ENCODE measurements at places on chromosomes 11 and 22.
A peak's percentile ranks its signal among the peaks of the same experiment; 100 is the strongest.

DNA sequence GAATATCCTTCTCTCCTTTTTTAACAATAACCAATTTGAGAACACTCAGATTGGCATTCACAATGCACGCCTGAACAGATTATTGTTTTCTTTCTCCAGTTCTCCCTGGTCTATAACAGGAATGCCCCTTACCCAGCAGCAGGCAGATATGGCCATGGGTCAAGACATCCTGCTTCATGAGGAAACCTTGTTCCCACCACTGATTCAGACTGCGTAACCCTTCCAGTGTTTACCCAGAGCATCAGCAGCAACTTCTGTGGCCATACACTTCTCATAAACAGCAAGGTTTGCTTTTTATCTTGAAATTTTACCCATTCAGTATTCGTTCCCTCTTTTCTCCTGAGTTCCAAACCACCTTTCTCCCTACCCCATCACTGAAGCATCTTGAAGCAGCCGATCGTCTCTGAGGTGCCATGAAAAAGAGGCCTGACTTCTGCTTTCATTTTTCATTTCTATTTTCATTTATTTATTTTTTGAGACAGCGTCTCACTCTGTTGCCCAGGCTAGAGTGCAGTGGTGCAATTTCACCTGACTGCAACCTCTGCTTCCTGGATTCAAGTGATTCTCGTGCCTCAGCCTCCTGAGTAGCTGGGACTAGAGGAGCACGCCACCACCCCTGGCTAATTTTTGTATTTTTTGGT is 9.6 kb downstream of the PTS start:
- no peak for DNase-seq

DNA sequence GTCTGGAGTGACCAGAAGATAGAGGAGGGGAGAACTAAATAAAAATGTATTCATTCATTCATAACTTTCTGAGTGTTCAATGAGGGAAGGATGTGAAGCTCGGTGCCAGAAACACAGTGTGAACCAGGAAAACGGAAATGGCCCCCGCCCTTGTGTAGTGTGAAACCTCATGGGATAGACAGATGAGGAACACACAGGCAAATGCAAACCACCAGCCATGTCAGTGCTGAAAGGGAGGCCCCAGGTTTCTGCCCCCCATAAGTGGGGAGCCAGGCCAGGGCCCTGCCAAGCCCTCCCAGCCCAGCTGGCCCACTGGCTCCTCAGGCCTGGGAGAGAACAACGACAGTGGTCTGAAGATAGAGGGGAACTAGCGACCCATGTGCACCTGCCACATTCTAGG is 30.5 kb downstream of the LARGE1 start:
- DNase-seq = no peak

GRCh38 chr11:87966694-87967093 is 208.5 kb downstream of the RAB38 start:
- no peak for DNase-seq

DNA sequence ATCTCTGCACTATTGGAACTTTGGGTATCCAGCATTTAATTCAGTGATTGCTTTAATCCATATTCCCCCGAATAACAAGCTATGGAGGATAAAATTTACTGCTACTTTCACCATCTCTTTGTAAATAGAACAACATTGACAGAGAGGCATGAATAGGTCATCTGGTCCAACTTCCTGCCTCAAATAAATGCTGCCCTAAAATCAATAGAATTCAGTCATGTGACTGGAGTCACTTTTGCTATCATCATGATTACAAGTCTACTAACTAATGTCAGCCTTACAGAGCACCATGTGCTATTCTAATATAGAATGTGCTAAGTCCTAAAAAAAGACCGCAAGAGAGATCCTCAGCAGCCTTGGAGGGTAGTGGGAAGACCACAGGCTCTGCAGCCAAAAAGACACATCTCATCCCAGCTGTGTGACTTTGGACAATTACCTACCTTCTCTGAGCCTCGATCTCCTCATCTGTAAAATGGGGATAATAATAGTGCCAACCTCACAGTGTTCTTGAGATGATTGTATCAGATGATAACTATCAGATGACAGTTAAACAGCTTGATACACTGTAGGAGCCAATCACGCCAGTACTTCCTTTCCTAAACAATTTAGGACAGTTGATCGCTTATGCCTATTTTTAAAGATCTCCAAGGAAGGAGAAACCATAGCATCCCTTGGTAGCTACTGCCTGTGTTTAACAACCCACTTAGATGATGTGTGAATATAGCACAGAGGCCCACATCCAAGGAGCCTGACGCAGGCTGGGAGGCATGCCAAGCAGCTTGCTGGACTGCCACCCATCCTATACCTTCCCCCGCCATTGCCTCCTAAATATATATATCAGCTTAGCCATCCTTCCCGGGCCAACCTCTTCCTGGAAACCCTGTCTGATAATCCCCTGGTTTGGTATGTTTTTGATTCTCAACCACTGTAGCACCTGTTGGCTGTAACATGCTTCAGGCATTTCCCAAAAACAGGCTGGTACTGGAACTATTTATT is 77.3 kb upstream of the PHF21A start:
- DNase-seq = no peak

DNA sequence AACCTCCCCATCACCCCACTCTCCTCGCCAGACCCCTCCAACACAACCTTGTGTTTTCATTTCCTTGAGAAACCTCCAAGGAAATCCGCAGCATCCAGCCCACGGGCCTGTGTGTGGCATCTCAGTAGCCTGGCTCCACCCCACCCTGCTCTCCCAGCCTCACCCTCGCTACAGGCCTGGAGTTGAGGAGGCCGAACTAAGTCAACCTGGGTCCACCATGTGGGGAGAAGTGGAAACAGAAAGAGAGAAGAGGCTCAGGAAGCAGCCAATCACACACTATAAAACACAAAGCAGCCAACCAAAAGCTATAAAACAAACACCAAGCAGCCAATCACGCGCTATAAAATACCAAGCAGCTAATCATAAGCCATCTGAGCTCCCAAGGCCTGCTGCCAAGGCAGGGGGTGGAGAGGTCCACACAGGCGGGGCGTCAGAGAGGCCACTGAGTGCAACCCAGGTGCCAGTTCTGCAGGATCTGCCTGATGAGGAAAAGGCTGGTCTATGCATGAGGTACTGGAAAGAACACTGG is 72.0 kb downstream of the MICAL3 start:
- no peak for DNase-seq

DNA sequence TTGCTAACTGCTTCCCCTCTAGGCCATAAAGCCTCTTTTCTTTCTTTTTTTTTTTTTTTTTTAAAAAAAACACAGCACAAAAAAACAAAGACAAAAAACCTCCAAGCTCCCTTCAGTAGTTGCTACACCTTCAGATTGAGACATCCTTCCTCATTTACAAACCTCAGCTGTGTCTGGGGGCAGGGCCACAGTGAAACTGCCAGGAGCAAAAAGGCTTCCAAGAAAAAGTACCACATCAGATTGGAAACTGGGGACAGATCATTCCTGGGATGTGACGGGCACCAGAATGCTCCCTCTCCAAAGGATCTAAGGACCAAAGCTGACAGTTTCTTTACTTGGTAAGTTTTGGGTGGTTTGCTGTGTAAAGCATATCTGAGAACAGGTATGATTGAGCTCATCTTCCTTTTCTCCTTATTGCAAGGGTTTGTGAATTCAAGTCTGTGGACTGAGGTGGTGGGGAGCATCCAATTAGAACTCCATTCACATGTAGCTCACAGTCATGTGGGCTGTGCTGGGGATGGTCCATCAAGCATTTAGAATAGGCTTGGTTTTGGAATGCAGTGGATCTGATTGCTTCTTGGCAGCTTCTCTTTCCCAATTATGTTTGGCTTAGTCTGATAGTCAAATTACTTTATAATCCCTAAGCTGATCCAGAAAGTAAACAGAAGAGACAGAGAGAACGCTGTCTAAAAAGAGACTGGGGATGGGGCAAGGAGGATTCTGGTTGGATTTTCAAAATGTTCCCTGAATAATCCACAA is 705 bp downstream of the BBOX1 start:
- no peak for DNase-seq

DNA sequence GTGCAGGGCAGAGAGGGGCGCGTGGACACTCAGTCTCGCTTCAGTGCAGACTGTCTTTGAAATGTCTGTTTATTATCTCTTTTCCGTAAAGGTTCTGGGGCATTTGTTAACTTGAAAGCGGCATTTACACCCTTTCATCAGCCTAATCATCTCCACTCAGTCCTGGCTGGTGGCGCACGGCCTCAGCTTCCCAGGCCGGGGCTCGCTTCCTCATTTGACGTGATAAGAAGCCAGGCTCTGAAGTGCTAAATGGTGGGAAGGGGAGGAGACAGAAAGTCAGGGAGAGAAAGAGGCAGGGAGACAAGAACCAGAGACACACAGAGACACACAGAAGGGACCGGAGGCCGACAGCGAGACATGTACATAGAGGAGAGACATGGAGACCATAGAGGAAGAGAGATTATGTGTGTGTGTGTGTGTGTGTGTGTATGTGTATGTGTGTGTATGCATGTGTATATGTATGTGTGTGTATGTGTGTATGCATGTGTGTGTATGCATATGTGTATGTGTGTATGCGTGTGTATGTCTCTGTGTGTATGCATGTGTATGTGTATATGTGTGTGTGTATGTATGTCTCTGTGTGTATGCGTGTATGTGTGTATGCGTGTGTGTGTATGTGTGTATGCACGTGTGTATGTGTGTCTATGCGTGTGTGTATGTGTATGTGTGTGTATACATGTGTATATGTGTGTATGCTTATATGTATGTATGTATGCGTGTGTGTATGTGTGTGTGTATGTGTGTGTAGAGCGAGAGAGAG is 101.5 kb downstream of the ST3GAL4 start:
- no peak for DNase-seq

DNA sequence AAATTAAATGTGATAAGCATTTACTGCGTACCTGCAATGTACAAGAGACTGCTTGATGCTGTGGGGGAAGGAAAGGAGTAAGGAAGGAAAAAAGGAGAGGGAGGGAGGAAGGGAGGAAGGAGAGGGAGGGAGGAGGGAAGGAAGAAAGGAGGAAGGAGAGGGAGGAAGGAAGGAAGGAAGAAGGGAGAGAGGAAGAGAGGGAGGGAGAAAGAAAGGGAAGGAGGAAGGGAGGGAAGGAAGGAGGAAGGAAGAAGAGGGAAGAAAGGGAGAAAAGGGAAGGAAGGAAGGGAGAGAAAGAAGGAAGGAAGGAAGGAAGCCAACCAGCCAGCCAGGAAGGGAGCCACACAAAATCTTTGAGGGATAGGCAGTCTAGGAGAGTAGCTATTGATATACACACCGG is 44.0 kb upstream of the MYO18B start:
- no peak for DNase-seq

- DNase-seq = no peak
Observed at GRCh38 chr11:30893318-30893717, 307.2 kb upstream of the MPPED2 start.

- peak; percentile 74 for DNase-seq
Observed at GRCh38 chr22:26589367-26589844, 526 bp downstream of the TPST2 start.

GRCh38 chr11:134270250-134270714 is 5.9 kb upstream of the GLB1L3 start:
- no peak for DNase-seq

GRCh38 chr11:12800032-12800671 is 125.9 kb downstream of the TEAD1 start:
- DNase-seq = no peak

DNA sequence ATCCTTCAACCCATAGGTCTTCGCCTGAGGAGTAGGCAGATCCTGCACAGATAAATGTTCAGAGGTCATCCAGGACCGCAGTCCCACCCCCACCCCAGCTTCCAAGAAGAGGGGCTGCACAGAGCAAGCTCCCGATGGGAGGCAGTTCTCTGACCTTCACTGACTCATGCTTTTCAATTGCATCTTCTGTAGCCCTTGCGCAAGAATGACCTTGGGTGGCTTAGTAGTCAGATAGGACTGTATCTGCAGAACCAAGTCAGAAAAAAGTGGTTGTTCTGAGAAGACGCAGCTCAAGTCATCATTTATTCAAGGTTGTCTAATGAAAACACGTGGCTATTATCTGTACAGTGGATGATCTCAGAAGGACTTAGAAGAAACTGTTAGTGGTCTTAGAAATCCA is 16.4 kb upstream of the GRAMD1B start:
- DNase-seq = no peak

GRCh38 chr11:90326647-90327046 is 103.8 kb upstream of the CHORDC1 start:
- no peak for DNase-seq

GRCh38 chr11:82676483-82677094 is 57.1 kb downstream of the FAM181B start:
- DNase-seq = no peak

DNA sequence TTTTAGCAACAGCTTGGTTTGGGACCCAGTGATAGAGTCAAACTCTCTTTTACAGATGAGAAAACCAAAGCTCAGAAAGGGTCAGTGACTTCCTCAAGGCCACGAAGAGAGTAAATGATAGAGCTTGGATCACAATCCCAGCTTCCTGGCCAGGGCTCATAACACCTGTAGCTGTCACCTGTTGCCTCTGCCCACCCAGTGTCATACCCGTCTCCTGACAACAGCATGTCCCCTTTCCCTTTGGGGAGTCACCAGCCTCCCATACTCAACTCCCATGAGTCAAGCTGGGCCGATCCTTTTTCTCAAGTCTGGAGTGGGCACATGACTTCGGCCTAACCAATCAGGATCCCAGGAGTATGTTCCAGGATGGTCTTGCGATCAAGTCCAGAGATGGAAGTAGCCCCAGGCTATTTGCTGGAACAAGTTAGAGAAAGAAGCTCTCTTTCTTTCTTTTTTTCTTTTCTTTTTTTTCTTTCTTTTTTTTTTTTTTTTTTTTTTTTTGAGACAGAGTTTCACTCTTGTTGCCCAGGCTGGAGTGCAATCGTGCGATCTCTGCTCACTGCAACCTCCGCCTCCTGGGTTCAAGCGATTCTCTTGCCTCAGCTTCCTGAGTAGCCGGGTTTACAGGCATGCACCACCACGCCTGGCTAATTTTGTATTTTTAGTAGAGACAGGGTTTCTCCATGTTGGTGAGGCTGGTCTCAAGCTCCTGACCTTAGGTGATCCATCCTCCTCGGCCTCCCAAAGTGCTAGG is 27.8 kb upstream of the MYH9 start:
- DNase-seq = no peak

GRCh38 chr11:65416341-65416824 is 6.2 kb upstream of the NEAT1 start:
- peak; percentile 97 for DNase-seq

GRCh38 chr11:12534549-12534948 is 139.7 kb upstream of the TEAD1 start:
- no peak for DNase-seq

Data from Right ventricle myocardium inferior (tissue), 1 donor.